ENCODE measurements at places on chromosomes 2 and 18.

- DNase-seq = peak; percentile 37
These were observed 51.4 kb upstream of the MRPL33 start for GRCh38 chr2:27720004-27720551.

DNA sequence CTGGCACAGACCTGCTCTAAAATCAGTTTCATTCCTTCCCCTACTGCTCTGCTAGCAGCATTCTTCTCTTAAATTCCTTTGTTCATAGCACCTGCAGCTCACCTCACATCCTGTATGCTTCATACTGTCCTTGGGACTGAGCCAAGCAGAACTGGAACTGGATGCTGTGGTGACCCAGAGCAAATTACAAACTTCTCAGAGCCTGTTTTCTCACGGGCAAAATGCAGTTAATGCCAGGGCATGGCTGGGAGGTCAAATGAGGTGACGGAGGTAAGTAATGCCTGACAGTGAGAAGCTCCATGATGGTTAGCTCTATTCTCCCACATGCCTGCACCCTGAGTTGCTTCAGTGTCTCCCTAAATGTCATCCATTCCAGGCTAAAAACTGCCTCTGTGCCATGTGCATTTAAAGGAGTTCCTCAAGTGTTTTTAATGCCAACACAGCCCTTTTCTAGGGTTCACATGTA is 29.7 kb downstream of the C2orf42 start:
- no peak for DNase-seq

- no peak for DNase-seq
These were observed 1.2 kb downstream of the VPS54 start for GRCh38 chr2:64017811-64018700.

- DNase-seq = no peak
These were observed 44.1 kb downstream of the ZNF385B start for GRCh38 chr2:179817181-179817841.

GRCh38 chr18:75283731-75284130 is 73.1 kb downstream of the TSHZ1 start:
- DNase-seq = no peak

GRCh38 chr2:125456693-125457363 is 1199.1 kb upstream of the GYPC start:
- no peak for DNase-seq

GRCh38 chr18:74623047-74623816 is 25.6 kb downstream of the ZNF407 start:
- no peak for DNase-seq

DNA sequence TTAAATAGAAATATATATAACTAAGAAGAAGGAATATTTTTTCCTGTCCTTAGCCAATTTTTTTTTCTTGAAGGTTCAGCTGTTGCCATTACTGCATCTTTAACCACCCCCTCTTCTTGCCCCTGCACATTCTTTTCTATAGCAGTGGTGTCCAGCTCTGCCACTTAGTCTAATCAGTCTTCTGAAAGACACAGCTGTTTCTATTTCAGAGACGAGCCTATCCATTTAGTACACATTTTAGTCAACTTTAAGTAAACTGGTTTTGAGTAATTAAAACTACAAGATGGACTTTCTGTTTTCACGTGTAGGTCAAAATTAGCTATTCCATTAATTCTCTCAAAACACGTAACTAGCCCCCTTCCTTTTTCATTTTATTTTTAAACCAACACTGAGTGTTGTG is 21.0 kb downstream of the SPOPL start:
- no peak for DNase-seq

DNA sequence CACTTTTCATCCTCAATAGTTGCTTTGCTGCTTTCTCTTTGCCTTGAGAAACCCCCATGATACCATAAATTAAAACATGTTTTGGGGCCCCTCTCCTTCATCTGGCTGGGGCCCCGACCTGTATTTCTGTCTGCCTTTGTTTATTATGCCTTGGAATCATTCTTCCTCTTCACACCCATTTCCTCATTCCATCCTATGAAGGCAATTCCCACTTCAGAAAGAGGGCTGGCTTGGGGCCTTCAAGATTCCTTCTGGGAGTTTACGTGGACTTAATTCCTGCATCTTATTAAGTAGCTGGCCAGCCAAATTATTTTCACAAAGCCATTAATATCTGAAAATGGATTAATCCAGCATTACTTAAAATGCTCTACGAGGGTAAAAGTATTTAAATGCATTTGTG is 6.8 kb upstream of the LRRTM1 start:
- no peak for DNase-seq

DNA sequence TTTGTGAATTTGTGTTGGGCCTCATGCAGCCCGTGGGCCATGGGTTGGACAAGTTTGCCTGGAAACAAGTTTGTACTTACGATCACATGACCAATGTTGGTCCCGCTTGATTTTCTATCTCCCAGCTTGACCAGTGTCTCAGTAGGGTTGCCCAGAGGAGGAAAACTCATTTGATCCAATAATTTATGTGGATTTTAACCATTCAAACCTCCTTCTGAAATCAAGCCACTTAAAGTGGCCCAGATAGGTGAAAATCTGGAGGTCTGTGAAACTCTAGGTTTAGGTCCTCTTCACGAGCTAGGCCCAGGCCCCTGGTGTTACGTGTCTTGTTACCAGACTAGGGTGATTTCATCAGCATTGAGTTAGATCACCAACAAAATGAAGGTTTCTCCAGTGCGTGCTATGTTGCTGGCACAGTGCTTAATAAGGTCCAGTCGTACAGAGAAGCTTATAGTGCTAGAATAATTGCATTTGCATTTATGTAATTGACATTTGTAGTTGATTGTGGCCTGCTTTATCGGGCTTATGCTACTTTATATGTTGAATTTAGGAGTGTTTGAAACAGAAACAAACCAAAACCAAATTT is 4.4 kb downstream of the ACTR2 start:
- no peak for DNase-seq

- no peak for DNase-seq
These were observed 524.9 kb upstream of the TMEFF2 start for GRCh38 chr2:192719629-192720028.

GRCh38 chr2:118903029-118903351 is 39.0 kb upstream of the MARCO start:
- no peak for DNase-seq

- DNase-seq = no peak
These were observed 191.3 kb downstream of the RPRM start for GRCh38 chr2:153287109-153287801.

- no peak for DNase-seq
These were observed 320.5 kb upstream of the NCKAP5 start for GRCh38 chr2:133888621-133889219.

DNA sequence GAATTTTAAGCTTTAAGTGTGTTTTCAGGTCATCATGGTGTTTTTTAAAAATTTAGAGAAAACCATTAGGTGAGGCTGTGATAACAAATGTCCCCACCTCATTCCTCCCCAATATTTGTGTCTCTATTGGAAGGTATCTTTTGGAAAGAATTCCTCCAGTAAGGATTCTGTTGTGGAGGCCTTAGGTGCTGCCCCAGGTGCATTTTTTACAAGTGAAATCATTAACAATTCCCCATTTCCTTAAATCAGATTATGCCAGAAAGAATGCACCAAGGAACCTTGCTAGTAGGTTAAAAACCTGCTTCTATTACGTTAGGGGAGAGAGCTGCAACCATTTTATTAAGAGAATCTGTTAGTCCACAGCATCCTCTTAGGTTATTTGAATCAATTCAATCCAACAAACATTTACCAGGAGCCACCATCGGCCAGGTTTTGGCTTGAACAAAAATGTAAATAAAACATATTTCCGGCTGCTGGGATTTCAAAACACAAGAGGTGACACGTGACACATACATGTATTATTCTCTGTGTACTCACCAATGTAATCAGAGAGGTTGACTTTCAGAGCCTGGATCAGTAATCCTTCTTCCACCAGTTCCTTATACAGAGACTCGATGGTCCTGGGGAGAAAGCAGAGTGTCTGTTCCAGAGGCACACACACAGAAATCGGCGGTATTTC is 112.5 kb upstream of the ASB18 start:
- DNase-seq = no peak

- no peak for DNase-seq
These were observed 603.6 kb upstream of the PIK3C3 start for GRCh38 chr18:41351430-41351829.

DNA sequence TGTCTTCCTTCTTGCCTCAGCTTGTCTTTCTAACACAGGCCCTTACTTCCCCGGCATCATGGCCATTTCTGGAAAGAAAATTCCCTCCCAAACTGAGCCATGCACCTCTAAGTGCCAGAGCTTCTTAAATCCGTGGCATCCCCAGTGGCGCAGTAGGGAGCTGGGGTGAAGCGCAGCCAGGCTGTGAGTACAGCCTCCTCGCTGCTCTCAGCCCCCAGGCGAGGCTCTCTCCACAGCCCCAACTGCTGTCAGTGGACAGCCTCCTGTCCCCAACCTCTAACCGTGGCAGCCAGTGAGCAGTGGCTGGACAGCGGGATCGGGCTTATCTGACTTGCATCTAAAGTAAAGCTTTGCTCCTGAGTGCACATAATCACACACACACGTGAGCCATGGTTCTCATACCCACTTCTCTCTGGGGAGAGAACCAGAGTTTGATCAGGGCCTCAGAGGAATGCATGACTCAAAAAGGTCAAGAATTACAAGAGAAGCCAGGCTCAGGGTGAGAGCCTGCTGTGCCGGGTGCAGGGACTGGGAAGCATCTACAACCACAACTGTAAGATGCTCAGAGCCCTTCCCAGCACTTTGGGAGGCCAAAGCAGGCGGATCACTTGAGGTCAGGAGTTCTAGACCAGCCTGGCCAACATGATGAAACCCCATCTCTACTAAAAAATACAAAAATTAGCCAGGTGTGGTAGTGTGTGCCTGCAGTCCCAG is 50.7 kb downstream of the SFXN5 start:
- no peak for DNase-seq

- no peak for DNase-seq
These were observed 31.9 kb downstream of the GAD1 start for GRCh38 chr2:170848587-170848986.

DNA sequence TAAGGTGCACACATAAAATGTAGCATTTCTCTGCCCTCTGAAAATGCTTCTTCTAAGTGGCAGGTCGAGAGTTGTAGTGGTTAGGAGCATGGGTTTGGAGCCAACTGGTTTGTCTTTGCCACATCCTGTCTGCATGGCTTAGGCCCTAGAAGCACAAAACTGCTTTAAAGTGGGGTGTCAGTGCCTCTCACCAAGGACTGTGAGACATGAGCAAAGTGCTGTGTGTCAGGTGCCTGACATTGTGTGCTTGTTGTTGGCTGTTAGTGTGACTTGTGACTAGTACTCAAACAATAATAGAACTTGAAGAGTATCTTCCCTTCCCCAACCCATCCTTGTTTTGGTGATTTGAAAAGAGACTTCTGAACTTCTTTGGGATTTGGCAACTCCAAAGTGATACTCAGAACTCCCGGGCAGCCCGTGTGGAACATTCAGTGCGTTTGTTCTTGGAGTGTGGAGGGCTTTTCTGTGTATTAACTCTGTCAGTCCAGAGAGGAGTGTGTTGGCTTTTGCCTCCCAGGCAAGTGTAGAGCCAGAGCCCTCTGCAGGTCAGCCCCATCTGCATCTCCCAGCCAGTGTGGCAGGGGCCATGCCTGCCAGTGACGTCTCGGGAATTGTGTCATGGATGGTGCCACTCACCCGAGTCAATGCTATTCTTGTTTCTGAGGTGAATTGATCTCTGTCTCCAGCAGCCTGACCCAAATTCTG is 5.0 kb downstream of the MGAT5 start:
- no peak for DNase-seq

DNA sequence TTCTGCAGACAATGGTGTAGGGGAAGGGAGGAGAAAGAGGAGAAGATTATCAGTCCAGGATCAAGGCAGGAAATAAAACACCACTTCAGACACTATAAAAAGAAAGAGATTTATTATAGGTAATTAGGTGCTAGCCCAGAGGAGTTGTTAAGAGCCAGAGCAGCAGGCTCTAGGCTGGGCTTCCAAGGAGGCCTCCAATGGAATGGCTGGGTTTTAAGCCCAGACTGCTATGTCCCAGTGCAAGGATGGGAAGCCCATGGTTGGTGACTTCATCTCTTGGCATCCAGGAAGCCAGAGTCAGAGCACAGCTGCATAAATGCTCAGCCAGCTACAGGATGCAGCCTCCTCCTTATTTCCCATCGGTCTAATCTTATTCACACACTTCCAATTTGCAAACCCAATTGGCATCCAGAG is 95.6 kb downstream of the LAMA3 start:
- no peak for DNase-seq

GRCh38 chr2:157895531-157895930 is 19.4 kb upstream of the ACVR1 start:
- DNase-seq = no peak

DNA sequence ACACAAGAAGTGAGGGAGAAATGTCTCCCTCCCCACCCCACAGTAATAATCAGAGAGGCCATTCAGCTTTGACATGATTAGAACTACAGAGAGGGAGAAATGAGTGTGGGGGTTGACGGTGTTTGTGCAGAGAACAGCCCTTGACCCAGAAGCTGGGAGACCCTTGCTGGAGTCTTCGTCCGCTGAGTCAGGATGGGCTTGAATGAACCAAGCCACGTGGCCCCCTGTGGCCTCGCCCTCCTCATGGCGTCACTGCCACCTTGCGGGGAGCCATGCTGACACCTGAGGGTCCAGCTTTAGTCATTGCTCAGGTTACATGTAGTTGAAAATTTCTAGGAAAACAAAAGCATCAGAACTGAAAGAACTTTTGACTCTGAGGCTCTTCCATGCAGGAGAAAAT is 101.2 kb downstream of the DGKD start:
- DNase-seq = no peak

DNA sequence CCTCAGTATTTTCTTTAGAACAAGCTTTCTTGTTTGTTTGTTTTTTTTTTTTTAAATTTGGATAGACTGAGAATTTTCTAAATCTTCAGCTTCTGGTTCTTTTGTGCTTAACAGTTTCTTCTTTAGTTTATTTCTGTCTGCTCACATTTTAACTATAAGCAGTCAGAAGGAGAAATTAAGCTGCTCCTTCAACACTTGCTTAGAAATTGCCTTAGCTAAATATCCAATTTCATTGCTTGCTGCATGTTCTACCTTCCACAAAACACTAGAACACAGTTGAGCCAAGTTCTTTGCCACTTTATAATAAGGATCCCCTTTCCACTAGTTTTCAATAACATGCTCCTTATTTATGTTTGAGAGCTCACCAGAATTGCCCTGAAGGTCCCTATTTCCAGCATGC is 57.7 kb downstream of the NBEAL1 start:
- DNase-seq = no peak

GRCh38 chr2:41928526-41928925 is 119.3 kb upstream of the PKDCC start:
- DNase-seq = no peak

GRCh38 chr2:121907928-121908327 is 152.5 kb downstream of the TSN start:
- no peak for DNase-seq

DNA sequence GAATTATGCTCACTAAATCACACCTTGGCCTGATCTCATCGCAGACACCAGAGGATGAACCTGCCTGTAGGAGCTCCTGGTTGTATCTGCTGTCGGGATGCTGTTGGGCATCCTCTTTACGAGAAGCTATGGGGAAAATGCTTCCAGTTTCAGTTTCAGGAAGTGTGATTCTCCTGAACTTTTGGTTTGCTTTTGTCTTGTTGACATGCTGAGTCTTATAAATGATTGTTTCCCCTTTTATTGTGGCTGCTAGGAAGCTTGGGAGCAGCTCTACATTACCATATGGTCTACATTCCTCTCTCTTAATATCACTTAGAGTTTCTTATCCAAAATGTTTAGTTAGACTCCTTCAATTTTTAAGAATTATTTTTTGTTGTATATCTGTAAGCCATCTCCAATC is 227.5 kb downstream of the MTX2 start:
- no peak for DNase-seq
